Spleen (tissue), 13 donors: ENCODE measurements at places on chromosomes 16 and 17. TPM values are rescaled to one million over a fixed set of nuclear protein-coding genes. Genes with fewer than 3 reads are reported as not detected.

The PPP1R27 gene
- not detected for total RNA-seq

The KCNJ2 gene
- 34.1 TPM for total RNA-seq

The KRT40 gene
- not detected for total RNA-seq

The POLR3K gene
- total RNA-seq = 5.2 TPM

GRCh38 chr17:29734640-29735039 is 111.9 kb upstream of the CORO6 start:
- DNase-seq = no peak

- DNase-seq = peak; percentile 90
These were observed 23.4 kb upstream of the MPO start for GRCh38 chr17:58303971-58304749.

GRCh38 chr16:53848277-53848942 is 144.5 kb downstream of the FTO start:
- no peak for DNase-seq

DNA sequence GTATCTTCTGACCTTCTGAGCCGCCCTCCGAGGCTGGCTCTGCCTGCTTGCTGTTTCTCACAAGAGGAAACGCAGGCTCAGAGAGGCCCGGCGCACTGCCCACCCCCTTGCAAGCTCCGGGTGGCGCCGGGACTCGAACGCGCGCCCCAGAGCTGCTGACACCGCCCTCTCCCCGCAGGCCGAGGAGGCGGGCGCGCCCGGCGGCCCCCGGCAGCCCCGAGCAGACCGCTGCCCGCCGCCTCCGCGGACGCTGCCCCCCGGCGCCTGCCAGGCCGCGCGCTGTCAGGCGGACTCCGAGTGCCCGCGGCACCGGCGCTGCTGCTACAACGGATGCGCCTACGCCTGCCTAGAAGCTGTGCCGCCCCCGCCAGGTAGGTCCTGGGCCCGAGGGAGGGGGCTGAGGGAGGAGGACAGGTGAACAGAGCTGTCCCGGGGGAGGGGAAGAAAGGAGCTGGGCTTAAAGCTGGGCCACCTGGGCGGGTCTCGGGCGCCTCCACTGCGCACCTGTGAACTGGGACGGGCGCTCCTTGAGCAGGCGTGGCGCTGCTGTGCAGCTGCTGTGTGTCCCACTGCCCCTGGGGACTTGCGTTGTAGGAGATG is 18.2 kb downstream of the WFDC1 start:
- no peak for DNase-seq

- DNase-seq = no peak
These were observed 28.8 kb downstream of the IST1 start for GRCh38 chr16:71923941-71924690.

- DNase-seq = no peak
These were observed 43.2 kb upstream of the DNAJA2 start for GRCh38 chr16:47016700-47017133.

- DNase-seq = no peak
These were observed 7.1 kb downstream of the CDH15 start for GRCh38 chr16:89178453-89179147.

- no peak for DNase-seq
These were observed 263.5 kb downstream of the SNX29 start for GRCh38 chr16:12240036-12240435.

DNA sequence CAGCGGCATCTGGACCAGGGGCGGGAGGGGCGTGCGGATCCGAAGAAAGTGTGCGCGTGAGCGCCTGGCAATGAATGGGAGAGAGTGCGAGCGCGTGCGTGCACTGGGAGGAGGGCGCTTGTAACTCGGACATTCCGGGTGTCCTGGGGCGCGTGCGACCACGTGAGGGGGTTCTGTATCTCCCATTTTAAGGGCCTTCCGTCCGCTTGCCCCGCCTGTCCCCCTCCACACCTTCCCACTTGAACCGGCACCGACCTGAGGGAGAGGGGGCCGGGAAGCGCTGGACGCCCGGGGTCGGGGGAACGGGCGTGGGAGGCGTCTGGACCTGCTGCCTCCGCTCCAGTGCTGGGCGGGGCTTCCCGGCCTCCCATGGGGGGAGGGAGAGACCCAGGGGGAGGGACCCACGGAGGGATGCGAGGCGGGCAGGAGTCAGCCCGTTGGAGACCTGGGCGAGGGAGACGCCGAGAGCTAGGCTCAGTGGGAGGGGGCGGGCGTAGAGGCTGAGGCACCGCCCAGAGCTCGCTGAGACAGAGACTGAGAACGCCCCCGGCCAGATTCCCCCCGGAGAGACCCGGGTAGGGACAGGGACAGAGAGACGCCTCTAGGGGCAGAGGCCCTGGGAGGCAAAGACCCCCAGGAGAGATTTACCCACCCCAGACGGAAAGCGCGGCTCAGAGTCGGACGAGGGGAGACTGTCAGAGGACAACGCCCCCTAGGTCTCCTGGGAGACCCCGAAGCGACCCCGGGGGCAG is at the start of gene KREMEN2:
TSS of gene KREMEN2 (plus strand) at position 553 of the 752 bp plus-strand sequence. CDS start 246 bp downstream, outside the sequence.
- no peak for DNase-seq

- DNase-seq = peak; percentile 86
These were observed 1.1 kb upstream of the AMDHD2 start for GRCh38 chr16:2518823-2519710.

DNA sequence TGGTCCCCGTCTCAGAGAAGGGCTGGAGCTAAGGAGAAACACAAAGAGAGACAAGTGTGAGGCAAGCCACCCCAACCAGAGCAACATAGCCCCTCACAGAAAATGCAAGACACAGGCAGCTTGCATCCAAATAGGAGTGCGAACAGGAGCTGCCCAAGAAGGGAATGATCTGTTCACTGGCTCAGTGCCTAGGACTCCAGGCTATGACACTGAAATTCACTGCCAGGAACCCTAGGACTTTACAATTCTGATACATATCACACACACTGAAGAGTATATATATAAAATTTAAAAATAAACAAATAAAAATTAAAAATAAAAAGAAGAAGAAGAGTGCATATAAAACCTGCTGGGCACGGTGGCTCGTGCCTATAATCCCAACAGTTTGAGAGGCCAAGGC is 5.2 kb downstream of the ZNF23 start:
- DNase-seq = no peak

- peak; percentile 96 for DNase-seq
These were observed at the start of gene IL21R for GRCh38 chr16:27401768-27402568. IL21R (plus strand) TSS chr16:27402174; CDS start chr16:27430072, 27,898 bp downstream.
